ENCODE measurements at places on chromosomes 16 and 17.

DNA sequence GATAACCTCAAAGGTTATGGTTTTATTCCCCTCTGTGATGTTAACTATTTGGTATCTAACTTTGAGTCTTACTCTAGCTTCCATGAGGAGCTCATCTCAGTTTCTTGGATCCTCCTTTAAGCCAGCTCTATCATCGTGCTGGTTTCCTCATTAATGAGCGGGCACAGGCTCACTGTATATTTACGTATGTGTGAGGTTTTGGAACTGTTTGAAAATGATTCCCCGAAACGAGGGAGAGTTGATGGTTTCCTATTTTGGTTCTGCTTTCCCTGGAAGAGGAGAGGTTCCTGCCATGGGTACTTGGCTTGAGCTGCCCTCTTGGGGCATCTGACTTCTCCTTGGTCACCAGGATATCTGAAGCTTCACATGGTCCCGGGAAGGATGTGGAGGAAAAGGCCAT, 32.7 kb upstream of the PIK3R6 start:
- no peak for DNase-seq

- no peak for DNase-seq
Measured at GRCh38 chr16:56989988-56990387, 631 bp downstream of the NLRC5 start.

DNA sequence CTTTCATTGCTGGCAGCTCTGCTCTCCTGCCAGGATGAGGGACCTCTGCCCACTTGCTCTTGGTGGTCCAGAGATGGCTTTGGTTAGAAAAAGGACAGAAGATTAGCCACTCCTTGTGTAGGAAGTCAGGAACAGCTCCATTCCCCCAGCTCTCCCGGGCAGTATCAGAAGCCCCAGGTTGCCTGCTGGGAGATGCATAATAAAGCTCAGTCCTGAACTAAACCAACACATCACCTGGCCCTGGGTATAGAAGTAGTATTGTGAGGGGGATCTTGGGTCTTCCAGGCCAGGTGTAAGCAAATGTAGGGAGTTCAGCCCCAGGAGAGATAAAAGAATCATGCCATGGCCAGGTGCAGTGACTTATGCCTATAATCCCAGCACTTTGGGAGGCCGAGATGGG, 52.4 kb downstream of the NEUROD2 start:
- no peak for DNase-seq

DNA sequence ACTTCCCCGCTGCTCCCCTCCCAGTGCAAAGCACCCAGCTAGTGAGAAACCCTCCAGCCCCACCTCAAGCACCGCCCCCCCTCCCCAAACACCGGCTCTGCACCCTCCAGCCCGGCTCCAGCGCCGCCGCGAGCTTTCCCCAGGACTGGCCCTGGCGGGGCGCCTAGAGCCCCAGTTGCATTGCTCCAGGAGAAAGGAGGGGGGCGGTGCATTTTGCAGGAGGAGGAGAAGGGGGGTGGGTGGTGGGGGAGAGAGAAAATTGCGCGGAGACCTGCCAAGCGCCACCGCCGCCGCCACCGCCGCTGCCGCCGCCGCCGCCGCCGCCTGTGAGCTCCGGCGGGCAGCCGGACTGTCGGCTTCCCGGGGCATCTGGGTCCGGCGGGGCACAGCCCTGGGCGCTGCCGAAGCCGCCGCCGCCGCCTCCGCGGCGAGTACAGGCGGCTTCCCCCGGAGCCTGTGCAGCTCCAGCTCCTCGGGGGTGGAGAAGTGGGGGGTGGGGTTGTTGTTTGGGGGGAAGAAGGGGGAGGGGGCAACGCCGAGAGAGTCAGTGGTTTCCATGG, 333 bp upstream of the NOG start:
- DNase-seq, result no peak

DNA sequence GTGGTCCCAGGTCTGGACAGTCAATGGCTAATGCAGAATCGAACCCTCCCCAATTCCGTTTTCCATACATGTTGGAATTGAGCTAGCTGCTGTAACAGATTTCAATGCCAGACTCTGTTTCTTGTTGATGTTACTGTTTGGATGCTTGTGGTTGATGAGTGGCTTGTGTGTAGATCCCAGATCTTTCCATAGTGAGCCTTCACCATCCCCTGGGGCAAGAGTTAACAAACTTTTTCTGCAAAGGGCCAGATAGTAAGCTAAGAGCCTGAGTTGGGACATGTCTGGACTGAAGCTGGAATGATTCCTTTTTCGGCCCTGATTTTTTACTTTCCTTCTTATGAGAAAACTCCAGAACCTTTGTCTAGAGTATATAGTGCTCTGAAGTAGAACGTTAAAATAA, 296.3 kb downstream of the CPPED1 start:
- no peak for DNase-seq

DNA sequence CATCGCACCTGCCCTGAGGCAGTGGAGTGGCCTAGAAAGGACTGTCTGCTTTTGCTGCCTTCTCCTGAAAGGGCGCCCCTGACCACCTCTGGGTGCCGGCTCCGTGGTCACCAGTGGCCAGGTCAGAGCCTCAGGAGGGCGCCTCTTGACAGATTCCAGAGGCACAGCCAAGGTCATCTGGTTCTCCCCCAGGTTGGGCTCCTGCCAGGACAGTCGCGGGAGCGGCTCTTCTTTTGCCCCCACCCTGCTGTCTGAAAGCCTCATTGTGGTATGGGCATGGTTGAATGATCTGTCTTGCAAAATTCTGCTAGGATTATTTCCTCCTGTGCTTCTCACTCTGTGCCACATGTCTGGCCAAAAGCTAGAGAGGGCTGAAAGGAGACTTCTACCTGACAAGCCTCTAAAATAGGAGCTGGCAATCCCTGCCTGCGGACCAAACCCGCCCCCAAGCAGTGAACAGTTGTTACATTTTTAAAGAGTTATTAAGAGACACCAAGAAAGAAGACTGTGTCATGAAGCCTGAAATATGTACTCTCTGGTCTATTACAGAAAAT, 82.8 kb downstream of the SNX29 start:
- no peak for DNase-seq

DNA sequence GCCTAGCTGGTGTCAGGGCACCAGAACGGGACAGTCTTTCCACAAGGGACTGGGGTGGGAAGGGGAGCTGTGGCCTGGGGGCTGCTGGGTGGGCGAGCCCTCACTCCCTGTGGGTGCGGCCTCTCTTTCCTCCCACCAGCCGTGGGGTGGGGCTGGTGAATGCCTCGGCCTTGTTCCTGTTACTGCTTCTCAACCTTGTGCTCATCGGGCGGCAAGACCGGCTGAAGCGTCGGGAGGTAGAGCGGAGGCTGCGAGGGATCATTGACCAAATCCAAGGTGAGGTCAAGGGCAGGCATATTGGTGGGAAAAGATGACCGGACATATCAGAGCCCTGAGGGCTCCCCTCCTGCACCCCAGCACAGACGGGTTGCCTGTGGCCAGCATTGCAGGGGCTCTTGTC, 29.2 kb downstream of the CASKIN2 start:
- DNase-seq, result no peak

GRCh38 chr17:8995711-8996110, 25.6 kb upstream of the NTN1 start:
- DNase-seq, result no peak

GRCh38 chr17:65243838-65244625, 106.9 kb downstream of the RGS9 start:
- no peak for DNase-seq

DNA sequence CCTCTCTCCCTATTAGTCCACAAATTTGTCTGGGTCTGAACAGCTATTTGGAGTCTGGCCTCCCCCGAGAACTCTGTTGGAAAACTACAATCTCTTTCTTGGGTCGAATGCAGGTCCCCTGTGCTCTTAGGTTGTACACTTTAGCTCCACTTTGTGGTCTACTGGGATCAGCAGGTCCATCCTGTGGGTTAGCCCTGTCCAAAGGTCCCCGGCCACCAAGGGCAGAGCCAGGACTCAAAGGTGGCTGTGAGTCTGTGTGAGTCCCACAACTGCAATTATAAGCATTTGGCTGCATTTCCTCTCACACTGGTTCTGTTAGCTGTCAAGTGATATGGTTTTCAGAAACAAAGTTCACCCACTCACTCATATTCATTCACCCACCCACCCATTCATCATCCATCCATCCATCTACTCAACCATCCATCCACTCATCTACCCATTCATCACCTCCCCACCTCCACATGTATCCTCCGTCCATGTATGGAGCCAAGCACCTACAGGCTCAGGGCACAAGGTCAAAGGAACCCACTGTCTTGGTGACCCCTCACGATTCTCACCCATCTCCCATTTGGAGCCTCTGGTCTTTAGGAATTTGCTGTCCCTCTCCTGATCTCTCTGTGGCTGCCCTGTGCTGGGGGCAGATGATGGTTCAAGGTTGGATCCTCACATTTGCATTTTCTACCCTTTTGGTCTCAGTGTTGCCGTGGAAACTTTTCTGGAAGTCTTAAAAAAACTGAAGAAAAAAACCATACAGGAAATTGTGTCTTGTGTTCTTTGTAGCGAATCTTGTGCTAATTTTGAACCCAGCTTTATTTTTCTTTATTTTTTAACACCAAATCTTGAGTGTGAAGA, 45.8 kb downstream of the IRF8 start:
- DNase-seq, result no peak

DNA sequence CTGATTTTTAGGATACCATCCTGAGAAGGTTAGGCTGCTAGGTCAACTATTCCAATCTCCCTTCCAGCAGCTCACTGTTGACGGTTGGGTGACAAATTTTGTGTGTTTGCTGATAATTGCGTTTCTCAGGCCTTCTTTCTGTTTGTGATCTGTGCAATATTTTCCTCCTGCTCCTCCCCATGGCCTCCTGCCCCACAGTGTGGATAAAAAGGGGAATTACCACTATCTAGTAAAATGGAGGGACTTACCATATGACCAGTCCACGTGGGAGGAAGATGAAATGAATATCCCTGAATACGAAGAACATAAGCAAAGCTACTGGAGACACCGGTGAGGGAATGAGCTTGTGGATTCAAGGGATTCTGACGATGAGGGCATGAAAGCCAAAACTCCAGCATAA, 9.2 kb downstream of the CHD3 start:
- DNase-seq, result no peak

DNA sequence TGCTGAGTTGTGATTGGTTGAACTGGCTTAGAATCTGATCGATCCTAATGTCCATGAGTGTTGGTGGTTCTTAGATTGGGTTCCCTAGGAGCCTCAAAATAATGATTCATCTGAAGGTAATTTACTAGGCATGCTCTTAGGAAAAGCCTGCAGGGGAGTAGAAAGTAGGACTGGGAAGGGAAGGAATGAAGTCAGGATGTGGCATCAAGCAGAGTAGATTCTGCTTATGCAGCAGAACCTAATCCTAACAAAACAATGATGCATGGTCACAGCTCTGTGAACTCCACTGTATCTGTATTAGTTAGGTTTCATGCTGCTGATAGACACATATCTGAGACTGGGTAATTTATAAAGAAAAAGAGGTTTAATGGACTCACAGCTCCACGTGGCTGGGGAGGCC, 132.5 kb downstream of the HS3ST2 start:
- no peak for DNase-seq
